NCI-H187 treated with DMSO at 0.1 percent for 48 hours (cell line): ENCODE measurements at places on chromosomes 13 and 19.

- DNase-seq: no peak
Measured at GRCh38 chr19:38690146-38690545, 42.7 kb downstream of the ACTN4 start.

DNA sequence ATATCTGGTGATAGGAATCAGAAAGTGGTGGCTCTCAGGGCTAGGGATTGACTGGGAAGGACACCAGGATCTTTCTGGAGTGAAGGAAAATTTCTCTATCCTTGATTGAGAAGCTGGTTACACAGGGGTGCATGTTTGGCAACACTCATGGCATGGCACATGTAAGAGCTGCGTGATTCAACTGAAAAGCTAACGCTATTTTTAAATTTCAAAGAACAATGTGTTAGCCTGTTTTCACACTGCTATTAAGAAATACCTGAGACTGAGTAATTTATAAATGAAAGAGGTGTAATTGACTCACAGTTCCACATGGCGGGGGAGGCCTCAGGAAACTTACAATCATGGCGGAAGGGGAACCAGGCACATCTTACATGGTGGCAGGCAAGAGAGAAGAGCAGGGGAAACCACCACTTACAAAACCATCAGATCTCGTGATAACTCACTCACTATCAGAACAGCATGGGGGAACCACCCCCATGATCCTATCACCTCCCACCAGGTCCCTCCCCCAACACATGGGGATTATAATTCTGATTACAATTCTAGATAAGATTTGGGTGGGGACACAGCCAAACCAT is 7.4 kb downstream of the SIGLEC8 start:
- DNase-seq: no peak

- DNase-seq: no peak
Measured at GRCh38 chr19:38557205-38557799, 60.5 kb downstream of the MAP4K1 start.

- DNase-seq: no peak
Measured at GRCh38 chr13:75372517-75372916, 109.5 kb downstream of the TBC1D4 start.

DNA sequence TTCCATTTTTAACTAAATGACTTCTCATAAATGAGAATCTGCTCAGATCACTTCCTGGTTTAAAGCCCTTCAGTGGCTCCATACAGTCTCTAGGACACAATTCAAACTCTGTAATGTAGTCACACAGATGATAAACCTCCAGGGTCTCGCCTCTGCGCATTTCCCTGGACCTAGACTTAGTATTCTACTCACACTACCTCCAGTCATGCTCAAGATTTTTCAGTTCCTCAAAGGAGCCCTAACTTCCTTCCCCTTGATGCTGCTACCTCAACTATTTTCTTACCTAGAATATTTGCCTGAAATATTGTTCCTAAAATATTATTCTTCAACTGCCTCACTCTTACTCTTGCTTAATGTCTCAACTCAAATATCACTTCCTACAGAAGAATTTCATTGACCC is 86.7 kb upstream of the TPP2 start:
- DNase-seq: no peak

- DNase-seq: no peak
Measured at GRCh38 chr13:59446391-59446790, 717.3 kb downstream of the DIAPH3 start.
